ENCODE measurements at places on chromosomes 16 and 17.

DNA sequence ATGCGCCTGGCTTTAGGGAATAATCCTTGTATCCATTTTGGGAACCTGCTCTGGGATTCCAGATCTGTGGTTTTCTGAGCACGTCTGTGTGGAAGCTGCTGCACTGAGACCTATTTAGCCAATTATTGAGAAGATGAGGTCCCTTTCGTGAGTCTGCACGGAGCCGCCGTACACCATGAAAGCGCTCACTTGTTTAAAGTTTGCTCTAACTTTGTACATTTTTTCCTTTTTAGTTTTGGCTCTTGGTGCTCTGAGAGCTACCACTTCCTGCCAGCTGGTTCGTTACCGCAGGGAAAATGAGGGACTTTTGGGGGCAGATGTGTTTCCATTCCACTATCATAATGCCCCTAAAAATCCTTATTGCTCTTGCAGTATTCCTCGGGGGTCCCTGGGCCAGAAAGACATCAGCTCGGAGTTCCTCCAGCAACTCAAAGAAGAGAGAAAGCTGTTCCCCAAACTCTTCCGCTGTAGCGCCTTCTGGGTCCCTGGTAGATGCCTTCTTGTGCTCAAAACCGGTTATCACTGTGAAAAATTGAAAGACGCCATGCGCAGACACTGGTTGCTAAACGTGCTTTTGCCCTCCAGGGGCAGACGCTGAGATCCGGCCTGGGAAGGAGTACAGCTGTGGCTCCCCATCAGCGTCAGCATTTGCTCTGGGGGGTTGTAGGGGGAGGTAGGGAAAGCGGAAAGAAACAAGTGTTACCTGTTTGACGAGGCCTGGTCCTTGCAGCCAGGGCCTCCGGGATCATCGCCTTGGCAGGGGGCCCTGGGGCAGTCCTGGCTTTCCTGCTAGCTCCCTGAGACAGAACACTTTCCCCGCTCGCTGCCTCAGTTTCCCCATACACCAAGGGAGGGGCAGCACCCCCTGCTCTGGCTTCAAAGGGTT lies 238.1 kb downstream of the MRTFB start:
- no peak for DNase-seq

DNA sequence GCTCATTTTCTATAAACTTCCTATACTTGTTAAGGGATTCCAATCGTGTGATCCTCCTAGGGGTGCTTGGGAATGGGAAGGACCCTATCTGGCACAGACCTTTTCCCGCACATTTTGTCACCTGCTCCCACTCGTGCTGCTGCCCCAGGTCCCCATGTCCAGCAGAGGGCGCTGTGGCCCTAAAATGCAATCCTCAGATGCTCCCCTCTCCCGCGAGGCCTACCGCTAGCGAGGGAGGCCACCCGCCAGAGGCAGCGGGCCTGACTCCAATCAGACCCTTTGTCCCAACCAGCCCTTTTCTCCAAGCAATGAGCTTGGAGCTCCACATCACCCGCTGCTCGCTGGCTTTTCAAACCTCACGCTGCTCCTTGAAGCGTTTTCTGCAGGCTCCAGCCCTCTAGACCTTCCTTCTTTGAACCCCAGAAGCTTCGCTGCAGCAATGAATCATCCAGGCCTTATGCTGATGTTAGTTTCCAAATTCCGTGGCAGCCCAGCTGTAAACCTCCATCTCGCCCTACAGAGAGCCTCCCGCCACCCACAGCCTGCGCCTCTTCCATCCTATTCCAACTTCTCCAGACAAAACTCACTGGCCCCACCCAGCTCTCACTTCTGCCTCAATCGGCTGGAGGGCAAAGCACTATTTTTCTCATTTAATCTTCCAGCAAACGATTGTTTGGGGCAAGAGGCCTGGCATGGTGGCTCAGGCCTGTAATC lies 23.6 kb upstream of the FZD2 start:
- DNase-seq = peak; percentile 81

DNA sequence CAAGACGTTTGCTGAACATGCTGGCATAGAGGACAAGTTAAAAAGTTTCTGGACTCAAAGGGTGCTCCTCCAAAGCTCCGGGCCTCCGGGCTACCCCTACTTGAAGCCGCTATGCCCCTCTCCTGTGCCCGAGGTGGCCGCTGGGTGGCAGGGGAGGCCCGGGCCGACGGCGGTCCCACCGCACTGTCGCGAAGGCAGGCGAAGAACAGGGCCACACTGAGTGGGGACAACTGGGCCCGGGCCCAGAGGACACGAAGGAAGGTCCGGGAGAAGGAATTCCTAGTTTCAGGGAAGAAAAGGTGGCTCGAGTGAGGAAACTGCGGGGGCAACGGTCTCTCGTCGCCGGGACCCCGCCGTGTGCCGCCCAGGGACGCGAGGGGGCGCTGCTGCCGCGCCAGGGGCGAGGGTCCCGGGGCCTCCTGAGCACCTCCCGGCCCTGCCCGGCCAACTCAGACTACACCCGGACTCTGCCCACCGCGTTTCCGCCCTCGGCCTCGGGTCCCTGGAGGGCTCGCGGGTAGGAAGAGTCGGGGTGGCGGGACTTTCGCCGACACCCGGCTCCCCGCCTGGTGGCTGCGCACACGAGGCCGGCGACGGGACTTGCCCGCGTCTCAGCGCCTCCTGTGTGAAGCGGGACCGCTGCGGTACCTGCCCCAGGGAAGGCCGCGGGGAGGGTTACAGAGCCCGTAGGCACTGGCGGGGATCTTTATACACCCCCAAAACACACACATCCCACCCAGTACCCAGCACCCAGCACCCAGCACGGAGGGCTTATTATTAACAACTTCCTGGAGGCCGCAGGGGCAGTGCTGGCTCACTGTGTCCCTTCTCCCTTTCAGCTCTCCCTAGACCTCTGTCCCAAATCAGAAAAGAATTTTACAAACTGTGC lies 772 bp upstream of the CHCT1 start:
- peak; percentile 56 for DNase-seq

DNA sequence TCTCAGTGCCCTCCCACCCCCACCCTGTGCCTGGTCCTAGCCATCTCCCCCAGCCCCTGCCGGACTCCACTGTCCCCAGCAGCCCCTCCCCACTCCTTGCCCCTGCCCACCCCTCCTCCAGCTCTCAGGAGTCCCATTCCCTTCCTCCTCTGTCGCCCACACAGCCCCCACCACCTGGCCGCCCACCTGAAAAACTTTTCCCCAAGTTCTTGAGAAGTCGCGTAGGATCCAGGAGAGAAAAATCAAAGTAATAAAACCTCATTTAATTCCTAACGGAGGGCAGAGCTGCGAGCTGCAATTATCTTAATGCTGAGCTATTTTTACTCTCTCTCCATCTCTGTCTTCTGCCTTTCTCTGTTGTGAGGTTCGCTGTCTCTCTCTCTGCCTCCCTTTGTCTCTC lies 2.4 kb upstream of the PPP1R1B start:
- DNase-seq = no peak

GRCh38 chr17:40015998-40016985 lies 1.1 kb downstream of the CSF3 start:
- DNase-seq = no peak

DNA sequence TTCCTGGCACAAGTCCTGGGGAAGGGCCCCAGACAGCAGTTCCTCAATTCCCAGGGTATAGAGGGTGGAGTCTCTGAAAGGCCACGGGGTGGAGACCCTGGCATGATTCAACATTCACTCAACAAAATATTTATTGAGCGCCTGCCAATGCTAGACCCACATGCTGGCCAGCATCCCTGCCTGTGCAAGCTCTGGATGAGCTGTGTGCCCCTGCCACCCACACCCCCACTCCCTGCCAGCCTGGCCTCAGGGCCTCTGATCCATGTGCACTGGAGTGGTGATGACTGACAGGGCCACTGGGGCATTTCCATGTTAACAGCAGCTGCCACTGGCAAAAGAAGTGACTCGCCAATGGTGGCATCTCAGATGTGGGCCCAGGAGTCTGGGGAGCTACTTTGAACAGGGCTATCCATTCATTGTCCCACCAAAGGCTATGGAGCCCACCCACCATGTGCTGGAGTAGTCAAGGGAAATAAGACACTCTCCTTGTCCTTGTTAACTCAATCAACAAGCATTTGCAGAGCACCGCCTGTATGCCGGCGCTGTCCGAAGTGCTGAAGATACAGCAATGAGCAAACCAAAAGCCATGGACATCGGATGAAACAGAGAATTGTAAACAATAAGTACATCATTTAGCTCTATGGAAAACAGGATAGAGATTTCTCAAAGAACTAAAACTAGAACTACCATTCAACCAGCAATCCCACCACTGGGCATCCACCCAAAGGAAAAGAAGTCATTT lies 3.0 kb upstream of the PRSS22 start:
- DNase-seq = no peak

GRCh38 chr17:9987779-9988585 lies 82.9 kb upstream of the RCVRN start:
- no peak for DNase-seq

GRCh38 chr16:79066561-79066960 lies 534.0 kb downstream of the MAF start:
- DNase-seq = no peak

- no peak for DNase-seq
These were observed 238.0 kb downstream of the PHKB start for GRCh38 chr16:47699106-47699505.

DNA sequence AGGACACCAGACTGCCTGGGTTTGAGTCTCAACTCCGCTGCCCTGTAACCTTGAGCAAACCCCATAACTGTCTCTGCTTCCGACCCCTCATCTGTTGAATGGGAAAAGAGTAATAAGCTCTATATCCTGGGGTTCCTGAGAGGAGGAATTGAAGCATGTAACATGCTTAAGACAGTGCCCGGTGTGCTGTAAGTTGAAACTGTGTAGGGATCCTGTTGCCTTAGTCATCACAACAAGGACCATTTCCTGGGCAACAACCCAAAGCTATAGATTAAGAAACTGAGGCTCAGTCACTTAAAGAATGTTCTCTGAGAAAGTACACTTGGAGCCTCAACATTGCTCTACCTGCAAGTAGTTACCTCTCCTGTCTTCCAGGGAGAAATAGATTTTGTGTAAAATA lies 23.0 kb downstream of the CDH13 start:
- no peak for DNase-seq

DNA sequence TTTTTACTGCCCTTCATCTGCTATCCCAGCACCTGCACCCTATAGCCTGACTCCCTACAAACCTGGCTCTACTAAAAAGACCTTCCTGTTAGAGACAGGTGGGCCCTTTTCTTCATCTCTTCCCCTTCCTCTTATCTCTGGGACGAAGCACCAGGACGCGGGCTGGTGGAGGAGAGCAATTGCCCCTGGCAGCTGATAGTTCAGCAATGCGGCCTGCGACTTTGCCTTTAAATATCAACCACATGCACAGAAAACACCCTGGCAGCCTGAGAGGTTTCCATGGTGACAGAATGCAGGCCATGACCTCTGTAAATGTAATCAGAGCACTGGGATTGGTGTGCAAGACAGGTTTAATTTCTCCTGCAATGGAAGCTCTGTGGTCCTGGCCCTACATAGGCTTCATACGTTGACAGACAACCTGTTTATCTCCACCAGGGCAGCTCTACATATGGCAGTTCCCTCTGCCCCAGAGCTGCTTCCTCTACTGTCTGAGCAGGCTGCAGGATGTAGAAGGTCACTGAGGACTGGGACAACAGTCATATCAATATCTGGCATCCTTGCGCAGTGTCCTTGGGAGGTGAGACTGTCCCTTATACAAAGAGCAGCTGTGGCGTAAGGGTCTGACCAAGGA lies 10.0 kb upstream of the SKAP1 start:
- no peak for DNase-seq

DNA sequence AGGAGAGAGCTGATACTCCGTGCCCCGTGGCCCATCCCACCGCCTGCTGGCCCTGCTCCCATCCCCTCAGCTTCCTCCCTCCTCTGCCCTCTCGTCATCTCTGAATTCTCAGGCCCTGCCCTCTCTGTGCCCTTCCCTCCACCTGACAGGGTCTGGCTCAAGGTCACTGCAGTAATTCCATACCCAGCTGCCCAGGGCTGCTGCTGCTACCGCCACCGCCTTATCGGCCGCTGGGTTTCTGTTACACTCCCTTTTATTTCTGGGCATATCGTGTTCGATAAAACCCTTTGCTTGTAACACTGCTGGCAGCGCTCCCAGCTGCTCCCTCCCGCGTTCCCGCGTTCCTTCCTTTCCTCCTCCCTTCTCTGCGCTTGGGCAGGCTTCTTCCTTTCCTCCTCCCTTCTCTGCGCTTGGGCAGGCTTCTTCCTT lies 1.2 kb downstream of the EPN3 start:
- DNase-seq = no peak

DNA sequence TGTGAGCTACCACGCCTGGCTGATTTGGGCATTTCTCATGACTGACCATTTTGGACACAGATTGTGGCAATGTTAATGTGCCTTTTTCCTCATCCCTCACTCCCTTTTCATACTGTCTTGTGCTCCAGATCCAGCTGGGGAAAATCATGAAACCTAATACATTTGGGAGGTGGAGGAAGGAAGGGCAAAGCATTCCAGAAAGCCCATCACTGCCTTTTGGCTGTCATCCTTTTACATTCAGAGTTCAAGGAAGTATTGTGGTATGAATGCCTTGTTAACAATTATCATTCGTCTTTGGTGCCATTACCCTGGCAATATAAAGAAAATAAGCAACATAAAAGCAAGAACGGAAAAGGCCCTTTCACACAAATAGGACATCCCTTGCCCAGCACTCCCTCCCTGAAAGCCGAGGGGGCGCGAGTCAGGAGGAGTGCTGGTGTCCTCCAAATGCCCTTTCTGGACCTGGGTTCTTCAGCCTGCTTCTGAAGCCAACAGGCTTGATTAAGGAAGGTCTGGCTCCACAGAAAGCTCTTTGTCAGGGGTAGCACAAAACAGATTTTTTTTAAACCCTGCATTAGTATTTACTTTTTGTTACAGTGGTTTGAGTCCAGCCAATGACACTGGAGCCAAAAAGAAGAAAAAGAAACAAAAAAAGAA lies 20.1 kb downstream of the NMT1 start:
- DNase-seq = no peak

- DNase-seq = no peak
These were observed 534 bp downstream of the KCTD11 start for GRCh38 chr17:7352503-7352889.
